ENCODE measurements at places on chromosomes 7 and 10. TPM values are rescaled to one million over a fixed set of nuclear protein-coding genes. Genes with fewer than 3 reads are reported as not detected.

The ABCB1 gene
- 0.08 TPM for total RNA-seq

The TIAL1 gene
- 87.9 TPM for total RNA-seq

The CCL26 gene
- total RNA-seq: 8.9 TPM

The DRGX gene
- not detected for total RNA-seq

The AOC1 gene
- 0.02 TPM for total RNA-seq

The CCDC146 gene
- total RNA-seq: 0.67 TPM

The C10orf53 gene
- total RNA-seq: not detected

Data from A549 treated with AZD2906 at 1 μM for 4 hours (cell line).